Choroid plexus epithelial cell (primary cell): ENCODE measurements at places on chromosomes 7 and 10.

- peak; percentile 96 for DNase-seq
Measured at GRCh38 chr7:35906191-35906908, 105.5 kb downstream of the SEPTIN7 start.

- DNase-seq, result peak; percentile 28
Measured at GRCh38 chr7:17015598-17016031, 133.8 kb upstream of the AGR3 start.

DNA sequence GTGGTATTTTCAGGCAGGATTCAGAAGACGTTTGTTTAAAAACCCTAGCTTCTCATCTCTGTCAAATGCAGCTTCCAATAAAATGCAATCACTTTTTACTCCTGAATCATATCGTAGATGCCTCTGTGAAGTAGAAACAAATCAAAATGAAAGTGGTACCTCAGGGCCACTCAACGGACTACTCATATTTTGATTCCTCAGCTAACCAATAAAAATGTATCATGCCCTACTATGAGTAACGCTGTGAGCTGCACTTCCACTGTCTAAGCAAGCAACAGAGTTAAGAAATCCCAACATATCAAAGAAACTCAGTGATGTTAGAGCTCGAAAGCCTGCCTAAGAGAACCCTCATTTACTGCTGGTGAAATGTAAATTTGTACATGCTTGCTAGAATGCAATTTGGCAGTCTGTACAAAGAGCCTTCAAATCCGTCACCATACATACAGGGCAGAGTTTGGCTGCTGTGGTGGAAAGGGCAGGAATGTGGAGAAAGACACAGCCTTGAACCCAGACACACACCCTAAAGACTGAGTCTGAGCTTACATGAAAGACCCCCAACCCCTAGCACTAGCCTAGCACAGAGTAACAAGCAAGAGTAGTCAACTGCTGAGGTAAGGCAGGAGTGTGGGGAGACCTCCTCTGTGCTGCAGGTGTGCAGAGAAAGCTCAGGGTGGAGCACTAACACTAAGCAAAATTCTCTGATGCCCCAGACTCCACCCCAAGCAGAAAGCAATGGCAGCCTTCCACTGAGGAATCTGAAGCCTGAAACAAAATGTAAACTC lies 151.5 kb downstream of the ANK3 start:
- DNase-seq, result peak; percentile 81

GRCh38 chr10:75487087-75487754 lies 55.8 kb downstream of the LRMDA start:
- no peak for DNase-seq

- peak; percentile 27 for DNase-seq
Measured at GRCh38 chr10:112467541-112468075, 20.6 kb downstream of the VTI1A start.

DNA sequence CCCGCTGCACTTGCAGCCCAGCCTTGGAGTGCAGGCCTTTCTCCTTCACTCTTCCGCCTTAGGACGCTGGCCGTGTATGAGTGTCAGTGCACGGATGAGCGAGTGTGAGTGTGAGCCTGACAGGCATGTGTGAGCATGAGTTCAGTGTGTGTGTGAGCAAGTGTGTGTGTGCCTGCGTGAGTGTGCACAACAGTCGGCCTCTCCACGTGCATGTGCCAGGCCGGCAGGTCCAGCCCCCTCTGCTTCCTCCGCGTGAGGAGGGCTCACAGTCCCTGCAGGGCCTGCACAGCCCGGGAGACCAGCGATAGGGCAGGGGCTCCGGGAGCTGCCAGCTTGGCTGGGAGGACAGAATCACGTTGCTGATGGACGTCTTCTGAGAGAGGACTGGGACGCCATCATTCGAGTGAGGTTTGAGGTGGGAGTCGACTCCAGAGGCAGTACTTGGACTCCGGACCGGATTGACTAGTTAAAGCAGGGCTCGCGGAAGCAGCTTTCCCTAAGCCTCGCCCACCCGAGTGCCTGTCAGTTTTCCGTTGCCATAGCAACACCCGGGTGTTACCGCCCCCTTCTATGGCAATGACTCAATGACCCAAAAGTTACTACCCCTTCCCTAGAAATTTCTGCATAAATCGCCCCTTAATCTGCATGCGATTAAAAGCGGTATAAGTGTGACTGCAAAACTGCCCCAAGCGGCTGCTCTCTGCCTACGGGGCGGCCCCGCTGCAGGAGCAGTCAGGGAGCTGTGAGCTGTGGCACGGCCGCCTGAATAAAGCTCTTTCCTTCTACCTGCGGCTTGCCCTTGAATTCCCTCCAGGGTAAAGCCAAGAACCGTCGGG lies 19.6 kb upstream of the CFAP46 start:
- DNase-seq, result peak; percentile 83

DNA sequence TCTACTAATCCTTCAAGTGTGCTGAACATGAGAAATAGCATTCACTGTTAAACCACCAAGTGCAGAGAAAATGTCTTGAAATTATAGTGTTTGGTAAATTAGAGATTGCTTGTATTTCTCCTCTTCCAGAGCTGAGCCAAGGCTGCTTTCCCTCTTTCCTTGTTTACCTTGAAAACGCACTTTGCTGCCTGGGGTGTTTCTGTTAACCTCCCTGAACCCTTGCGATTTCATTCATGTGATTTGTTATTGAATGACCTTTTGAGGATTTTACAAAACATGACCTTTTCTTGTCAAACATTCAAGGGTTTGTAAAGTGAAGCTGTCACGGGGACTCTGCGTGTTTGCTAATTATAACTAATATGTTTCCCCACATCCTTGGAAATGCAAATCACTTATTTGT lies 169.4 kb downstream of the LRMDA start:
- no peak for DNase-seq

- DNase-seq, result peak; percentile 1
Measured at GRCh38 chr7:150686030-150686631, 625 bp downstream of the GIMAP2 start.

- DNase-seq, result peak; percentile 85
Measured at GRCh38 chr10:119235356-119235755, 28.0 kb downstream of the GRK5 start.
